T-helper 22 cell (primary cell): ENCODE measurements at places on chromosomes 3 and 15.

- no peak for DNase-seq
These were observed 111.4 kb downstream of the DLG1 start for GRCh38 chr3:197186887-197187588.

- DNase-seq, result no peak
These were observed 30.1 kb upstream of the RPL32 start for GRCh38 chr3:12871404-12871983.

- no peak for DNase-seq
These were observed 55.5 kb downstream of the FNDC3B start for GRCh38 chr3:172094621-172095557.

DNA sequence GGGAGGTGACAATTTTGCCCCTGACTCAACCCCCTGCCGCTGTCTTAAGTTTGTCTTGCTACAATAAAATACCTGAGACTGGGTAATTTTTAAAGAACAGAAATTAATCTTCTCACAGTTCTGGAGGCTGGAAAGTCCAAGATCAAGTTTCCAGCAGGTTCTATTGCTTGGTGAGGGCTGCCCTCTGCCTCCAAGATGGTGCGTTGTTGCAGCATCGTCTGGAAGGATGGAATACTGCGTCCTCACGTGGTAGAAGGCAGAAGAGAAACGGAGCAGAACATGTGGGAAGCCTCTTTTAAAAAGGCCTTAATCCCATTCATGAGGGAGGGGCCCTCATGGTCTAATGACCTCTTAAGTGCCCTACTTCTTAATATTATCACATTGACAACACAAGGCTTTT lies 87.3 kb upstream of the SNTN start:
- DNase-seq, result no peak

- DNase-seq, result no peak
These were observed 233.4 kb downstream of the CHST2 start for GRCh38 chr3:143352850-143353550.

DNA sequence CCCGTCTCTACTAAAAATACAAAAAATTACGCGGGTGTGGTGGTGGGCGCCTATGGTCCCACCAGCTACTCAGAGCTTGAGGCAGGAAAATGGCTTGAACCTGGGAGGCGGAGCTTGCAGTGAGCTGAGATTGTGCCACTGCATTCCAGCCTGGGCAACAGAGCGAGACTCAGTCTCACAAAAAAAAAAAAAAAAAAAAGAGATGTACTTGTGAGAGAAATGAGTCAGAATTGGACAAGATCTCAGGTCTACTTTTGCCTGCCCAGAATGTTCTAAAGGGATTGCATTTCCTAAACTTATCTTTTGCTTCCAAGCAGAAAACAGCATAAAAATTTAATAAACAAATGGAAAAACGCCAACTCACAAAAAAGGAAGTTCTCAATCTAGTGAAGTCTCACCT lies 167.5 kb downstream of the NR2F2 start:
- no peak for DNase-seq

DNA sequence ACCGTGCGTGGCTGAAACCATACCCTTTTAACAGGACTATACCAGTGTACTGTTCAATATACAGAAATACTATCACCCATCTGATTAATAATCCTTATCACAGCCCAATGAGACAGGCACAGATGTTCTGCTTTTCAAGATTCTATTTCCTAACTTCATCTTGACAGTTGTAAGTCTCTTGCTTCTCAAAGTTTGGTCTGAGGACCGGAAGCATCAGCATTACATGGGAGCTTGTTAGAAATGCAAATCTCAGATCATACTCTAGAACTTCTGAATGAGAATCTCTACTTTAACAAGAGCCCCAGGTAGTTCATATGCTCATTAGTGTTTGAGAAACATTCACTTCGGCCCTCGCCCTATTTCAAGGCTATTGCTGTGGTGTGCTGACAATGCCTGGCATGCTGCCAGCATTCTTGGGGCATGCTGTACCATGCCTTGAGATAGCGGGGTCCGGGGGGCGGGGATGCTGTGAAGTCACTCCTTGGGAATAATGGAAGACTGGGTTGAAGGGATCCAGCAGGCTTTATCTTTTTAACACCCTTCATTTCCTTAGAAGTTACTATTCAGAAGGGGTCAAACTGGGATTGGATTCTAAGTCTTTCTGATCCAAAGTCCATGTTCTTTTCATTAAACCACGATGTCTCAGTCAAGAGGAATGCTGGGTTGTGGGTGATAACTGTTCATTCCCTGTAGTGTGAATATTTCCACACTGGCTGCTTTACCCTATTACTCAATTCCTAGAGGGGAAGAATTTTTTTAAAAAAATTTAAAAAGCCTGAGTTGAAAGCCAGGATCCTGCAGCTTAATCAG lies 194.7 kb downstream of the LPP start:
- no peak for DNase-seq

DNA sequence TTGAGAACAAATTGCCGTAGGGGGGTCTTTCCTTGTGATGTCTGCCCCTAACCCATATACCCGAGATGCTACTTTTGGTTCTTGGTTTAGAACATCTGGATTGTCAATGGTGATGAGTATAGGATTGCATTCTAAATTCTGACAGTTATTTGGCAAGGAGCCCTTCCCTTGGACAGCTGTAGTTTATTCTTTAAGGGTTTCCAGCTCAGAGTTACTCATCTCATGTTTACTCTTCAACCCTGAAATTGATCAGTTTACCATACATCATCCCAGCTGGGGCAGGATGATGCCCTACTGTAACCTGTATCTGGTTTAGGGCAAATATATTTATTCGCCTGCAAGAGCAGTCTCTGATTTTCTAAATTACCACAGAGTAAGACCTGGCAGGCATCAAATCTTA lies 85.7 kb upstream of the XCR1 start:
- no peak for DNase-seq

GRCh38 chr3:81393251-81393650 lies 368.2 kb downstream of the GBE1 start:
- DNase-seq, result no peak

GRCh38 chr3:43512754-43513404 lies 108.9 kb downstream of the ANO10 start:
- no peak for DNase-seq

- no peak for DNase-seq
These were observed 699.2 kb downstream of the TUSC7 start for GRCh38 chr3:117408811-117409210.

DNA sequence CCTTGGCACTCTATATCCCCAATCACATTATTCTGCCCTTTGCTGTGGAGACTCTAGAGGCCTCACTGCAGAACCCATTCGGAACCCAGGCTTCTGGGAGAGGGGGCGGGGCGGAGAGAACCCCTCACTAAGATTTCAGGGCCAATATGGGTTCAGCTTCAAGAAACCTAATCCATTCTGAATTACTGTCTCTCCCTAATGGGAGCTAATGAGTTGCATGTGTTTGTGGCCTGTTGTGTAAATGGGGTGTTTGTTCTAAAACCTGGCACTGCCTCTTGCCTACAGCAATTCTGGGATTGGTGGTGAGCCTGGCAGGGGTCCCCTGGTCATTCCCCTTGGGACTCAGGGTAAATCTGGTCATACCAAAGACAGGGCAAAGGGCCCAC lies 605 bp upstream of the RASL12 start:
- no peak for DNase-seq

DNA sequence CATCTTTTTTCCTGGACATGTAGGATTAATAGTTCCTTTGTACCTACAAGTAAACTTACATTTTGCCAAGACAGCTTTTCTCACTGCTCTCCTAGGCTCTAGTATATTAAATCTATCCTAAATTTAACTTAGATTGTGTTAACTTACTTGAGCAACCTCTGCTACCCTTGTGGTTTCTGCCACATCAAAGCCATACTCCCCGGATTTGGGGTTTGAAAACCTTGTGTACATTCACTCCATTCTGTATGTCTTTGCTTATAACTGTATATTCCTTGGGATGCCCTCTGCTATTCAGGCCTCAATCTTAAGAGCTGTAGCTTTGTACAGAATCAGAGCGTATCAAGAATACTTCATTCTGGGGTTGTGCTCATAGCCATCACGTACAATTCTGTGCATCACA lies 60.4 kb downstream of the ARIH1 start:
- DNase-seq, result peak; percentile 31

GRCh38 chr15:72920551-72920950 lies 131.7 kb upstream of the NEO1 start:
- no peak for DNase-seq

DNA sequence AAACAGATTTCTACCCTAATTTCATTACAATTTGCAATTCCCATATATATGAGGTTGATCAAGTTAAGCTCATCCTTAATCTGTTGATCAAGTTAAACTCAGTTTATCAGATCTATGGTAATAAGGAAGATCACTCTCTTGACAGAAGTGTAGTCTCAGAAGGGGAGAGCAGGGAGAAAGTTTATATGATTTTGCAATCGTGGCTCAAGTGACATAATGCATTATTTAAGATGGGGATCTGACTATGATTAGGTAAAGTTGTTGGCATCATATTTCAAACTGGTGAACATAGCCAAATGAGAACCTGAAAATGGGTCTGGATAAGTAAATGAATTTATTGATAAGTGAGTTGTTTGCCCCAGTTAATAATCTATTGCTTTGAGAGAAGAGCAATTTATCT lies 995.3 kb downstream of the OTOL1 start:
- DNase-seq, result no peak

DNA sequence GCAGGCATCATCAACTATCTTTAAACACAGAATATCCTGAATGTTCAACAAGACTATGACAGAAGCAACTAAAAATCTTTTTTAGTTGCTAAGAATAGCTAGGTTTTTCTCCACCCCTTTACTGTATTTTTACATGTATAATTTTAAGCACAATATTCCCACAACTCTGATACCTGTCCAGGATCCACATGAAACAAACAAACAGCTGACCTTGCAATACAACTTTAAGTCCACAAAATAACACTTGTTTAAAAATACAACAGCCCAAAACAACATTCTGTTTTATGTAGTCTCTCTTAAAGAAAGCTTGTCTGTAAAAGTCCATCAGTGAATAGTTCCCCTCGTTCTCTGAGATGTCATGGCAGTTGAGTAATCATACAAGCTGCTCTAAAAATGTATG lies 41.1 kb downstream of the IFT57 start:
- DNase-seq, result no peak

DNA sequence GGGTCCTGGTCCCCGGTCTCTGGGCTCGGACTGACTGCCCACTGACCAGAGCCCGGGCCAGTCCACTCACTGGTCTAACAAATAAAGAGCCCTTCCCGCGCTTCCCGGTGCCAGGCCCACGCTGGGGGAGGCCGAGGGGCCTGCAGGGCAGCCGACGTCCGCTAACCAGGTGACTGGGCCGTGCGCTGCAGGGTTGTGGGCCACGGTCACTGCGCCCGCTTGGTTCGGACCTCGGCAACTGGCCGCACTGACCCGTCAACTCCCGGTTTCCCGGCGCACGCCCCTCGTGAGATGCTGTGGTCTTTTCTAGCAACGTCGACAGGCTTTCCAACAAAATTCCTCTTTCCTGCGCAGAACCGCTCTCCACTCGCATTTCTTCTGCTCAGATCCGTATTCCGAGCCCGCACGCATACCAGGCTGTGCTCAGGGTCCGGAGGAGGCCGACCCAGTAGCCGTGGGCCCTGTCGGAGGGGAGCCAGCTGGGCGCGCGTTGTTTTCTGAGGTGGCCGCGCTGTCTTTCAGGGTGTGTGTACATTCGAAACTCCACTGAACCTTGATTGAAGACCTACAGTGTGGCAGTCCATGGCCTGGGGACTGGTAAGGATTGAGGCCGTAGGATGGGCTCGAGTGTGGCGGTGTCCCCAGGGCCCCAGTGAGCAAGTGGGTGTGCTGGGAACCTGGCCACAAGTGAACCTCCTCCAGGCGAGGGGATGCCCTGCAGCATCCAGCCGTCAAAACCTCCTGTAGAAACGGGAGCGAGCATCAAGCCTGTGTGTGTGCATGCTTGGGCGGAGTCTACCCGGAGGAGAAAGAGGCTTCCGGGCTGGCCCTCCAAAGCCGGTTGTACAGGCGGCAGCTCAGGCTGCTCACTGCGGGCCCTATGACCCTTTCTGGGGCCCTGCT lies 875 bp upstream of the NT5DC2 start:
- DNase-seq, result no peak

- DNase-seq, result no peak
These were observed at the start of gene RHCG for GRCh38 chr15:89496155-89497098. Gene RHCG, minus strand, starts transcription at chr15:89496583. Its CDS starts 39 bp downstream, at chr15:89496544.

GRCh38 chr3:50450209-50450921 lies 53.1 kb downstream of the CACNA2D2 start:
- DNase-seq, result peak; percentile 25

- DNase-seq, result no peak
These were observed 3.9 kb downstream of the VWA5B2 start for GRCh38 chr3:184233127-184233843.

GRCh38 chr3:32283304-32283703 lies 44.8 kb downstream of the CMTM8 start:
- no peak for DNase-seq

GRCh38 chr3:136473716-136474326 lies 223.7 kb downstream of the PCCB start:
- DNase-seq, result no peak

DNA sequence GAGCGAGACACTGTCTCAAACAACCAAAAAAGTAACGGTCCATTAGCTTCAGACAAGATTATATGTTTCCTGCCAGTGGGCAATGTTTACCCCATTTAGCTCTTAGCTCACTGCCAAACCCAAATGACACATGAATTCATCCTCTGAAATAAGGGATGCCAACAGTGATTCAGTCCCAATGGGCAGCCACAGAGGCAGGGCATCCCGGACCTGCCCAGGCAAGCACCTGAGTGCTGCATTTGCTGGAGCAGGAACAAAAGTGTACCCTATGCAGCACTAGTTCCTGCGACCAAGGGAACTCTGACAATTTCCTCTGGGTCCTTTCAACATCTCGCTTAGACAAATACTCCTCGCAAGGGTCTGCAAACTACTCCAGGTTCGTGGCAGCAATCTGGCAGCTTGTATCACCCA lies 8.0 kb downstream of the IP6K2 start:
- DNase-seq, result no peak

DNA sequence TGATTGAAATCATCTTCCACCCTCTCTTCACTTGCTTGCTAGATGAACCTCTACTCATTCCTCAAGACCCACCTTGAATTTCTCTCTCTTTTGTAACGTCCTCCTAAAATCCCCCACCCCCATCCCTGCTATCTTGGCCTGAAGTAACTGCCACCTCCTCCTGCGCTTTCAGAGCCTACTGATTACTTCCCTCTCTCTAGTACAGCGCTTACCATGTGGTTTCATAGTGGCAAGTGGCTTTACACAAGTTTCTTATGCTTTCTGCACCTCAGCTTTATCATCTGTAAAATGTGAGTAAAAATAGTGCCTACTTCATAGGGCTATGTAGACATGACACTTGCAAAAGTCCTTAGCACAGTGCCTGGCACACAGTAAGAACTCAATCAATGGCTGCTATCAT lies 28.7 kb upstream of the DAZL start:
- no peak for DNase-seq

GRCh38 chr3:37591116-37591781 lies 270.4 kb upstream of the CTDSPL start:
- DNase-seq, result no peak

GRCh38 chr15:68933001-68933400 lies 2.7 kb downstream of the SPESP1 start:
- DNase-seq, result no peak

- DNase-seq, result peak; percentile 66
These were observed 960 bp upstream of the KLF13 start for GRCh38 chr15:31325595-31326155.
